ENCODE measurements at places on chromosomes 13 and 19.

GRCh38 chr13:50290186-50290585 lies 274.9 kb downstream of the KCNRG start:
- DNase-seq = no peak

DNA sequence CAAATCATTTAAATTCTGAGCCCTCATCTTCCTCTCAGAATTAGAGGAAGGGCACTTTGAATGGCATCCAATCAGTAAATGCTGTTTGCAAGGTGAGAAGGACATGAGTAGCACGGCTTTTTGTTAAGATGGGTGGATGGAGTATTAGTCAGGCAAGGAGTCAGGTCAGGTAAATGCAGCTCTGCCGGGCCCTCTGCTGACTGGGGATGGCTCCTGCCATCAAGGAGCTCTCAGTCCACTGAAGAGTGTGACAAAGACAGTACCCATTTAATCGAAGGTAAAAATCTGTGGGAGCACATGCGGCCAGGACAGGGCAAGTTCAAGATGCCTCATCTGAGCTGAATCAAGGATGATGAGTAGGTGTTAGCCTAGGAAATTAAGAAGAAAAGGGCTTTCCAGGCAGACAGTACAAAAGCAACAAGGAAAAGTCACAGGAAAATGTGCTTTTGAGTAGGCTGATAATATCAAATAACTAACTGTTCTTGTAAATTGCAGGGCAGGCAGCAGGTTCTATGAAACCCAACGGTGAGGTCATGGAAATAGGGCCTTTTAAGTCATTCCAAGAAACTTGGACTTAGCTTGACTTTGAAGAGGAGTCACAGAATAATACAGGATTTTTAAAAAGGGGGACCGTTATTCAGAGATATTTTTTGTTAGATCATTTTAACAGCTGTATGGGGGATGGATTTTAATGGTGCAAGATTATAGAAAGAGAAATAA lies 670.5 kb upstream of the ARGLU1 start:
- no peak for DNase-seq

DNA sequence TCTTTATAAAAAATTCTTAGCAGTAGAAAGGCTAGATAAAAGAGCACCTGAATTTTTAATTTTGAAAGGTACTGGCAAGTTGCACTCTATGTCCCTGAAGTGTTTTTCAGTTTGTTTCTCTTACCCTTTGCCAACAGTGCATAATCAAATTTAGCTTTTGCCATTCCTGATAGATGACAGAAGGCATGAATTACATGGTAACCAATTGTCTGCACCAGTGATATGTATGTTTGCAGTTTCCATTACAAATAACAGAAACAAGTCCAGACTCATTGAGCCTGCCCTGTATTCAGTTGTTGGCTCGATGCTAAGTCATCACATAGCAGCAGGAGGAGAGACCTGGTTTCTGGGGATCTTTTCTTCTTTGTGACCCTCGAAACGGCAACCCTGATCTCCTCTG lies 309.8 kb downstream of the DNAJC15 start:
- no peak for DNase-seq

GRCh38 chr13:24630851-24631620 lies 49.2 kb upstream of the ATP12A start:
- no peak for DNase-seq

- DNase-seq = peak; percentile 19
Measured at GRCh38 chr19:45153339-45154063, 7.3 kb downstream of the NKPD1 start.

- no peak for DNase-seq
Measured at GRCh38 chr13:112259511-112259910, 116.6 kb upstream of the SPACA7 start.

DNA sequence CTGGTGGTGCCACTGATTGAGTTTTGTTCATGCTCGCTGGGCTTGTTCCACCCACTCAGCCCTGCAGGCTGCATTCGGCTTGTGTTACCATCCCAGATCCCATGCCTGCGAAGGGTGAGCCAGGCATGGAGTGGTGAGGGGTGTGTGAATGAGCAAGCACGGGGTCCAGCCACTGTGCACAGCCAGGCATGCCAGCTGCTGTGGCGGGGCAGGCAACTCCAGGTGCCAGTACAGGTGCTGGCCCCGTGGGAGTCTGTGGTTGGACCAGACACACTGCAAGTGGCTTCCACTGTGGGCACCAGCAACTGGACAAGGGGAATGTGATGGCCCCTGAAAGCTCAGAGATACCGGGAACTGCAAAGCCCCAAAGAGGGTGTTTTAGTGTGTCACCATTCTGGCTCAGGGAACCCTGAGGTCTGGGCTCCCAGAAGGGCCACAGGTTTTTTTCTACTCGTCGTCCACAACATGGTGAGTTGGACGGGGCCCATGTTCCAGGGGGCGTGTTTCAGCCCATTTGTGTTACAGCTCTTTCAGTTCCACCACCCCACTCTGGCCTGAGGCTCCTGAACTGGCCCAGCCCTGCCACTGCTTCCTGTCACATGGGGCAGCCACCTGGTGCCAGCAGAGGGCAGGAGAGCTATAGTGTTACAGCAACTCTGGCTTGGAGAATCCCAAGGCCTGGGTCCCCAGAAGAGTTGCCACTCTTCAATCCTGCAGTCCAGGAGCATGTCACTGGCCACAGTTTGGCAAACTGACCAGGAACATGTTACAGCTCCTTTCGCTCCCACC lies 217.0 kb upstream of the OBI1 start:
- DNase-seq = no peak

DNA sequence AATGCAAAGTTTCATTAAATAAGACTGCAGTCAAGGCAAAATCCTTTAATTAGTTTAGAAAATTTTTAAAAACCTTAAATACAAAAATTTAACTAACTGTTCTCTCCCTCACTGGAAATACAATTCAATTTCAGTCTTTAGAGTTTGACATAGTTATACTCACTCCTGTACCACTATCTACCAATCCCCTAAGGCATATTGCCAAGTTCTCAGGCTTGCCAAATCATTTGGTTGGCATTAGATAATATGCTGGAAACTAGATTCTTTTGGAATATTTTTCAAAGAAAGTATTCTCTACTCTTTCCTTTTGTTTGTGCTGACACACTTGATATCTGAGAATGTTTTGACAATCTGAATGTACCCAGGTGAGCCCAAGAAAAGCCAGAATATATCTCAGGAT lies 77.2 kb downstream of the TSC22D1 start:
- no peak for DNase-seq

DNA sequence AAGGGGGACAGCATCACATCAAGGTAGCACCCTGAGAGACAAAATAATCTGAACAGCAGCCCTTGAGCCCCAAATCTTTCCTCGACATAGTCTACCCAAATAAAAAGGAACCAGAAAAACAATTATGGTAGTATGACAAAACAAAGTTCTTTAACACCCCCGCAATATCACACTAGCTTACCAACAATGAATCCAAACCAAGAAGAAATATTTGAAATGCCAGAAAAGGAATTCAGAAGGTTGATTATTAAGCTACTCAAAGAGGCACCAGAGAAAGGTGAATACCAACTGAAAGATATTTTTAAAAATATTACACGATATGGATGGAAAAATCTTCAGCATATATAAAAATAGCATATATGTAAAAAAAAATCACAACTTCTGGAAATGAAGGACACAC lies 252.9 kb upstream of the SLITRK6 start:
- DNase-seq = no peak

DNA sequence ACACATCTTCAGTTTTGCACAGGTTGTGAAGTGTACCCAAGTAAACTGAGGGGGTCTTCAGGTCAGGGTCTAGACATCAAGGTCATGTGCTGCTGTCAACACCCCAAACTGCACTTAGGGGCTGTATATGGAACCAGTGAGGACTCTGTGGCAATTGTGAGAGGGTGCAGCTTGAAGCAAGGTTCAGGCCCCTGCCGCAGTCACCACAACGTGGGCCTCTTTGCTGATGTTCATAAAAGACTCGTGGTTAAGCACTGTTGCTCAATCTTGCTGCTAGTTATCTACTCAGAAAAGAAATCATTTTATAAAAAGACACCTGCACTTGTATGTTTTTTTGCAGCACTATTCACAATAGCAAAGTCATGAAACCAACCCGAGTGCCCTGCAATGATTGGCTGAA lies 907.4 kb downstream of the UQCRFS1 start:
- no peak for DNase-seq

GRCh38 chr13:107832500-107833100 lies 382.7 kb downstream of the LIG4 start:
- DNase-seq = no peak

DNA sequence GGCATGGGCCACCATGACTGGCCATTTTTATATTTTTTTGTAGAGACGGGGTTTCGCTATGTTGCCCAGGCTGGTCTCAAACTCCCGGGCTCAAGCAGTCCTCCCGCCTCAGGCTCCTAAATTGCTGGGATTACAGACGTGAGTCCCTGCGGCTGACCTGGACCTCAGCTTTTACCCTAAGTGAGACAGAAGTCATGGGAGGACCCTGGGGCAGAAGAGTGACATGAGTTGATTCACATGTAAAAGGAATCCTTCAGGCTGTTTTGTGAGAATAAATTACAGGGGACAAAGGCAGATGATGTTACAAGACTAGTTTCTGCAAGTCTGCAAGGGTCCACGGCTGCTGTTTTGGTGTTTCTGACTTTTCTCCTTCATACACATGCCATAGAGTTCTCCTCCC lies 2.6 kb upstream of the BCAM start:
- DNase-seq = no peak

DNA sequence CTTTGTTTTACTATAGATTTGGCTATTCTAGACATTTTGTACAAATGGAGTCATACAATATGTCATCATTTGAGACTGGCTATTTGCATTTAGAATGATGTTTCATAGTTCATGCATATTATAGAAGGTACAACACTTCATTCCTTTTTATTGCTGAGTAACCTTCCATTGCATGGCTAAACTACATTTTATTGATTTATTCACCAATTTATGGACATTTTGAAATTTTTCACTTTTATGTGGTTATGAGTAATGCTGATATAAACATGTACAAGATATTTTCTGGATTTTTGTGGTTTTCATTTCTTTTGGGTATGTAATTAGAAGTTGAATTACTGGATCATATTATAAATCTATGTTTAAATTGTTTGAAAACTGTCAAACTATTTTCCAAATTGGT lies 710.3 kb upstream of the SLITRK5 start:
- no peak for DNase-seq

DNA sequence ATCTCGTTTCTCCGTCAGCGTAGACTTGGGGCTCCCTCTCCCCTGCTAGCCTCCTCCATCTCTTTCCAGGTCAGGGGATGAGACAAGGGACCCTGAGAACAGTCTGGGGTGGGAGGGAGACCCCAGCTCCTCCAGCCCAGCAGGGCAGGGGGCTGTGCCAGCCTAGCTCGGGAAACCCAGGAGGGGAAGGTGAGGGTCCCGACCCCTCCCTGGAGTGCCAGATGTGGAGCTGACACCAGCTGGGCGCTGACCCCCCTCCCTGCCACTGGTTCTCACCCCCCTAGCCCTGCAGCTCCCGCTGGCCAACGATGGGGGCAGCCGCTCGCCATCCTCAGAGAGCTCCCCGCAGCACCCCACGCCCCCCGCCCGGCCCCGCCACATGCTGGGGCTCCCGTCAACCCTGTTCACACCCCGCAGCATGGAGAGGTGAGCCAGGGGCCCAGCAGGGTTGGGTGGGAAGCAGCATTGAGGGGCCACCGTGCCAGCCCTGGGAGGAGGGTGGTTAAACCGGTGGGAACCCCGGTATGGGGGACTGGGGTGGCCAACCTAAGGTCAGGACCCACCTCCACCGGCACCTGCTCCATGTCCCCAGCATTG lies 5.1 kb upstream of the TGFBR3L start:
- DNase-seq = no peak
